ENCODE measurements at places on chromosomes 4 and X.

DNA sequence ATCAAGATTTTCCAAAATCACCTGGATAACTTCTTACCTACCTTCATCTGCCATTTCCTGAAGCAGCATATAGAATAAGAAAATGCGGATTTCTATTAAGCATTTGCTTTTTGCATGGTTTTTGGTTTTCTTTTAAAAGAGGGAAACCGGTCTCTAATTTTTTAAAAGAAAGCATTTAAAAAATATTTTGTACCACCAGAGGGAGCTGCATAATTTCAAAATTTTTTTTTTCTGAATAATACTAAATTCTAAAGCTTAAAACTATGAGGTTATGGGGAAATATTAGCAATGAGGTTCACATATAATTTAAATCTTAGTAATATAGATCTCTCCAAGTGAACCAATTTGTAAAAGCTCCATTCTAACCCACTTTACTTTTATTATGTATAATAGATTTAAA is 137.7 kb upstream of the TENT5D start:
- DNase-seq, result no peak

DNA sequence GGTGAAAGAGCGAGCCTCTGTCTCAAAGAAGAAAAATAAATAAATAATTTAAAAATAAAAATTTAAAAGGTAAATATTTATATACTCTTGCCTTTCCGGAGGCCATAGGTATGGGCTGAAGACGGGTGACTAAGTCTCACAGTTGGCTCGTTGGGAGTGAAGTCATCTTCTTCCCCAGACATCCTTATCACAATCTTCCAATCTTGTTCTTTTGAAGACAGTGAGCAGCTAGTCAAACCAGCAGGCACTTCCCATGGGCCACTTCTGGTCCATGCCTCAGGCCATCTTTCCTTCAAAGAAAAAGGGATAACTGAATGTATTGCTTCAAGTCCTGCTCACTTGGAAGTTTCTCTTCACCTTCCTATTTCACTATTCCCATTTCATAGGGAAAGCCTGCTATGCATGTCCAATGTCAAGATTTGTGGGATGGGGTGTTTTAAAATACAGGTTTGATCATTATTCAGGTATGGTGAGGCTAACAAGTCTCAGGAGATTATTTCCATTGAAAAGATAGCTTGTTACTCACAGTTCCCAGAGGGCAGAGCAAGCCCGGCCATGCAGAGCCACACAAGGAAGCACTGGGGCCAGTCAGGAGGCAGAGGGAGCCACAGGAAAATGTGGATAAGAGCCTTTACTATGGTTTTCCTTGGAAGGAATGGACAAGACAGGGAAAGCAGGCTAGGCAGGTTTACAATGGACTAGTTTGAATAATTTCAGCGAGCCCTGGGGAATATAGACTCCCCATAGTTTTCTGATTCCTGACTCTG is 33.3 kb upstream of the VCX2 start:
- no peak for DNase-seq

DNA sequence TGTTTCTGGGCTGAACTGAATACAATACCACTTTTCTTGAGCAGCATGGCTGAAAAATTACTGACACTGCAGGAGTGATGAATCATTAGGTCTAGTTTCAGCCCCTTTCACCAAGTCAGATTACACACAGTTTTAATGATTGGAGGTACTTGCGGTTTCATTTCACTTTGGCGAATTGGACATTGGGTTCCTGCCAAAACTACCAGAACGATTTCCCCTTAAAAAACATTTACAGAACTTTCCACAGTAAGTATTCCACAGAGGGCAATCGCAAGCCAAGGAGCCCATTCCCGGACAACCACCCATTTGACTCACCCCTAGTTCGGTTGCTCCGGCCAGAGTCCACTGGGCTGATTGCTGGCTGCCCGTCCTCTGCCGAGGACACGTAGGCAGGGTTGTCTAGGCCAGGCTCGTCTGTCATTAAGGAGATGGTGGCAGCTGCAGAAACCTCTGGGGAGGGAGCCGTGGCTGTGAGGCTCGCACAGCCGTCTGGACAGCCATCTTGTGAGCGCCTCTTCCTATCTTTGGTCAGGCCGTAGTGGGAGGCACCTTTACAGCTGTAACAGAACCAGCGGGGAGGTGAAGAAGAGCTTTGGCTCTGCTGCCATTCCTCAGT is 83.5 kb downstream of the LNX1 start:
- DNase-seq, result no peak

DNA sequence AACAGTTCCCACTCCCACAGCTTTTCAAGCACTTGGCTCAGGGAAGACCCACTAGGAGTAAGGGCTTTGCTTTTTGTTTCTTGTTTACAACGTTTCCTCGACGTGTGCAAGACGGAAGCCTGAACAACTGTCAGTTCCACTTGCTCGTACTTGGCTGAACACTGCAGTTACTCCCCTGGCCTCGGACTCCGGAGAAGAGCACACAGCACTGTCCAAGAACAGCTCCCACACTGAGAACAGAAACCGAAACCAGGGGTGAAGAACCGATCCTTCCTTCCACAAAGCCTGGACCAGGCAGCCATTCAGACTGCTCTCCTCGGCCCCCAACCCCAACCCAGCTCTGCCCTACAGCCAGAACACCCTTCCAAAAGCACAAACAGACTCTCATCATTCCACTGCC is 25.5 kb downstream of the IRF2 start:
- peak; percentile 22 for DNase-seq

DNA sequence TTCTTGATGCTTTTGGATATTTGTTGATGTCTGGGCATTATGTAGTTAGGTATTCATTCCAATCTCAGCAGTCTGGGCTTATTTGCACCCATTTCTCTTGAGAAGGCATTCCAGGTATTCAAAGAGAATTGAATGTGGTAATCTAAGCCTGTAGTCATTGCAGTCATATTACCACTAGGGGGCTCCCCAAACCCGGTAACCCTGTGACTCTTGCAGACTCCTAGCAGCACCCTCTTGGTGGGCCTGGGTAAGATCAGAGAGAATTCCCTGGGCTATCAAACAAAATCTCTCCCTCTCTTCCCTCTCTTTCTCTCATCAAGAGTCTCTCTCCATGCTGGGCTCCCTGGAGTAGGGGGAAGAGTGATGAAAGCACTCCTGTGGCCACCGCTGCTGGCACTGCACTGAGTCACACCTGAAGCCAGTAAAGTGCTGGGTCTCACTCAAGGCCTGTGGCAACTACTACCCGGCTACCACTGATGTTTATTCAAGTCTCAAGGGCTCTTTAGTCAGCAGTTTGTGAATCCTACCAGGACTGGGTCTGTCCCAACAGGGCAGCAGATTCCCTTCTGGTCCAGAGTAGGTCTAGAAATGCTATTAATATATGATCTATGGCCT is 187.7 kb upstream of the NUDT10 start:
- peak; percentile 37 for DNase-seq

DNA sequence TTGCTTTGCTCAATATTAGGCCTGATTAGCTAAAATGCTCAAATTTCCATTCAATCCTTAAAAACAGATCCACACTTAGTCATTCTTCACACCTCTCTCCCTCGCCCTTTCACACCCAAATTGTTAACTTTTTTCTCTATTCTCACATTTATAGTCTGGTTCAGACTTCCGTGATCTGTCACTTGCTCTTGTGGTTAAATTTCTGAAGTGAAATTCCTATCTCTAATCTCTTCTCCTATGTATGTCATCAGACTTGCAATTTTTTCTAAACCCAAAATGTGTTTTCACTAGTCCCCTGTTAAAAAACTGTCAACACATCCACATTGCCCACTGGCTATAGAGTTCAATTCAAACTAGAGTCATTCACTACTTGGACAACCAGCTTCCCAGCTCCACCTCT is 63.2 kb downstream of the SNCA start:
- no peak for DNase-seq

- no peak for DNase-seq
These were observed 147.3 kb downstream of the PCDH7 start for GRCh38 chr4:30867427-30867826.

DNA sequence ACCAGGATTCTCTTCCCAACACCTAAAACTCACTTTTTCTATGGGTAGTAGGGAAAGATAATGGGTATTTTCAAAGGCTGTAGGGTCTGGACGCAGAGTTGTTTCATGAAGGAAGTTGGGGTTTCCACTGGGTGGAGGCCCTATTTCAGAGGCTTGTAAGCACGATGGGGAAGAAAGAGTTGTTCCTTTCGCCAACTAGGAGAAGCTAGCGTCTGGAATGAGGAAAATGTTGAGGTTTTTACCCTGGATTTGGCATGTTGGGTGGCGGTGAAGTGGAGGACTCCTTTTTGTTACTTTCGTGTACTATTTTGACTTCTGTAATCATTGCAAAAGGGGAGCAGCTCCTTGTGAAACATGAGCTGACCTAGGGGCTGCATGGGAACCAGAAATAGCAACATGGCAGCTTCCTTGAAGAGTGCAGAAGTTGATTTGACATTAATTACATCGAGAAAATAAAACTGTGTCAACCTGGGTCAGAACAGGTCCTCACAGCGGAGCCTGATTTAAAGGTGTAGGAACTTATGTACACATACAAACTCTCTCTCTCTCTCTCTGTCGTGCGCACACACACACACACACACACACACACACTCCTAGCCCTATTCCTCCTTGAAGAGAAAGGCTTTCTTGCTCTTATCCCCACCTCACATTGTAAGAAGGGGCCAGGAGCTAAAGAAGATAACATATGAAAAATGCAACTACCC is 19.1 kb downstream of the VSIG4 start:
- no peak for DNase-seq

DNA sequence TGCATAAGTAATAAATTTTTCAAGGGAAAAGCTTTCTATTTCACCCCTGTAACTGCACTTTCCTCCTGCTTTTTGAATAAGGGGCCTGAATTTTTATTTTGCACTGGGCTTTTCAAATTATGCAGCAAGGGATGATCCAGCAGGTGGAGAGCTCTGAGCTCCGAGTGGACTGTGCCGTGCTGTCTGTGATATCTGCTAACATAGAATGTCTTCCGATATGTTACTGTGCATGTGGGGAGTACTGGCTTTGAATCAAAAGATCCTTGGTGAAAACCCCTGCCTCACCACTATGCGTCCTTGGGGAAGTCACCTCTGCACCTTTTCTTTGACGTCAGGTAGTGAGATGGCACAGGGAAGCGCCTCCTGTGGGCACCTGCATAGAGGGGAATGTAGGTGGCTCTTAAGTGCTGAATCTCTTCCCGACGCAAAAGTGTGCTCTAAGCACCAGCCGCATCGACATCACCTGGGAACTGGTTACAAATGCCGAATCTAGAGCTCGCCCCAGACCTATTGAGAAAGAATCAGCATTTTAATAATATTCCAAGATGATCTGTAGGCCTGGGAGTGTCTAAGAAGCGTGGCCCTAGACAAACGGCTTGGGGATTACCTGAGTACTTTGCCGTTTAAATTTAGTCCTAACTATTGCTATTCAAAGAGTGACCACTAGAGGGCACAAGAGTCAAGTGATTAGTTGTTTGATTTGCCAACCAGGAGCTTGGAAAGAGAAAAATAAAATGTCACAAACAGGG is 19.2 kb upstream of the WFS1 start:
- DNase-seq, result peak; percentile 10

DNA sequence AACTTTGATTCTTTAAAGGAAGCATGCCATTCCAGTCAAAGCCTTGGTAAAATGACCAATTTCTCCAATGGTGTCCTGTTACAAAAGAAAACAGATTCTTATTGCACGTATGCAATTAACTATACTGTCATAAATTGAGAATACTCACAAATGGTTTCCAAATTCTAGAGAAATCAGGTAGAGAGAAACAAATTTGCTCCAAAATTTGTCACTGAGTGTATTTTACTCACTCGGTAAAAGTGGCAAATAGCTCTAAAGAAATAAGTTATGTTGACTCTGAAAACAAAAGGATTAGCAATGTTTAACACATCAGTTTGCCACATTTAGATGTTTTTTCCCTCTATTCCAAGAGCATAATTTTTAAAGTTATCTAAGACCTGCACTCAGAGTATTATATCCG is 133.1 kb downstream of the DMD start:
- DNase-seq, result no peak

Data from CD4-positive, alpha-beta T cell treated with Interleukin-6 for 4 hours (primary cell).